Ecto neural progenitor cell (in vitro differentiated cells): ENCODE measurements at places on chromosomes 13 and 19.

- no peak for DNase-seq
These were observed 5.3 kb downstream of the MISP start for GRCh38 chr19:756236-756635.

DNA sequence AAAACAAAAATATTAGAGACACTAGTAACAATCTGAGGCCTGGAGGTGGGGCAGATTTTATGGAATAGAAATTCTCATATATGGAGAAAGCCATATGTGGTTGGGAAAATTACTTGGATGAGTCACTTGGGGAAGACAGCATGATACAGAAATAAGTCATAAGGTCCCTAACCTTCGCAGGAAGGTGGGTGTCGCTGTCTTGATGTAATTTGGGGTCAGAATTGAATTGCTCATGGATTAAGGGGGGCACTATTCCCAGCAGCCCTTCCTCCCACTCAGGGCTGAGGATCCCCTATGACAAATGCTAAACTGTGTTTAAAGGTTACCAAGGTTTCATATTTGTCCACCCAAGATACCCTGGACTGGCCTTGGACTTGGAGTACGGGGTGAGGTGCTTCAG, 5.0 kb downstream of the RDH8 start:
- no peak for DNase-seq

GRCh38 chr13:113053376-113053775, 52.2 kb upstream of the F7 start:
- no peak for DNase-seq

DNA sequence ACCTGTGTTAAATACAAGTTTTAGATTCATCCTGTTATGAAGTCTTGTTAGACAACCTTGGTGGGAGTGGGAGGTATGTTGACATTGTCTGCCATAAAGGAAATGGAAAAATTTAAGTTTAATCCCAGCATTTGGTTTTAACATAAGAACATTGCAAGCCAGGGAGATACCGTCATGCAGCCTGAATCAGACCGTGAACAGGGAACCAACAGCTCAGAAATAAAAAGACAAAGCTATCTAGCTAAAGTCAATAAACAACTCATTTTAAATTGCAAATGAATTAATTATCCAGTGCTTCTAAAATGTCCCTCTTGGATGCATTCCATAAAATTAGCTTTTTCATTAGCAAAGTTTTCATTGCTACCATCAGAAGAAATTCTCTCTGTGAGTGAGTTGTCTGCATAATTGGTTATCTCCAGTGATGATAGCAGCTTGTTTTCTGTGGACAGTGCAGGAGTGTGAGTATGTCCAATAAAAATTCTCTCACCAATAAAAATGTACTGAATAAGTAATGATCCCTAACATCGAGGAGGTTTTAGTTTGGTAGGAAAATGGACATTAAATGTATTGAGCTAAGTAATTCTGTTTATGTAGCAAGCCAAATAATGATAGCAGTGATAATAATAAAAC, 170.6 kb upstream of the TMTC4 start:
- DNase-seq, result no peak
